ENCODE measurements at places on chromosomes 11 and 22.
A peak's percentile ranks its signal among the peaks of the same experiment; 100 is the strongest.

GRCh38 chr11:66878474-66878873, 21.6 kb downstream of the LRFN4 start:
- DNase-seq = no peak

DNA sequence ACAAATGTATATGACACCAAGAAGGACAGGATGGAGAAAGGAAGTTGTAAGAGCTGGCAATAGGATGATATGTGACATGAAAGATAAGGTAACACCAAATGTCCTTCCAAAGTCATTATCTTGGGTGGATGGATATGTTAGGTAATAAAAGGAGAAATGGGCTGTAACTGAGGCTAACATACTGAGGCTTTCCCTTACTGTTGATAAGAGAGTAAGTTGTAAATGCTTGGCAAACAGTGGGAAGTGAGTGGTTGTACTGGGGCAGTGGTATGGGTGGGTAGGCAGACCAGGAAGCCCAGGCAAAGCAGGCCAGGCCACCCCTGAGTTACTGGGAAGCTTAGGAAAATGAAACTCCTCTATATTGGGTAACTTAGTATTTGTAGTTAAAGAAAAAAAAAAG, 73.7 kb downstream of the ARHGAP42 start:
- no peak for DNase-seq

GRCh38 chr22:43572710-43573109, 160.9 kb downstream of the MPPED1 start:
- no peak for DNase-seq

DNA sequence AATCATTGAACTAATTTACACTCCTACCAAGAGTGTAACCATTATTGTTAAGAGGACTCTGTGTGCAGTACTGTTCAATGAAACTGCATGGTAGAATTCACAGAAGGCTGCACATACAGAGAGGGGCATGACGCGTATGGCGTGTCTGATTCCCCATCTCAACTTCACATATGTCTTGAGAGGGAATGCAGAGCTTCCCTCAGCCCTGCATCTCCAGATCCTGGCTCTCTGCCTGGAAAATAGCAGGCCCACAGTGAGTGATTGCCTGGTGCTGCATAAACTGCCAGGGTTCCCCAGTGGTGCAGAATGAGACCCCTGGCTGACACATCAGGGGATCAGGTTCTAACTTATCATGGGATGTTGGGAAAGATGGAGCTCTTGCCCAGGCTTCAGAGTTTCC, 260.2 kb upstream of the ISX start:
- DNase-seq = no peak

- DNase-seq = no peak
Observed at GRCh38 chr11:197741-198235, 4.9 kb downstream of the SCGB1C1 start.

DNA sequence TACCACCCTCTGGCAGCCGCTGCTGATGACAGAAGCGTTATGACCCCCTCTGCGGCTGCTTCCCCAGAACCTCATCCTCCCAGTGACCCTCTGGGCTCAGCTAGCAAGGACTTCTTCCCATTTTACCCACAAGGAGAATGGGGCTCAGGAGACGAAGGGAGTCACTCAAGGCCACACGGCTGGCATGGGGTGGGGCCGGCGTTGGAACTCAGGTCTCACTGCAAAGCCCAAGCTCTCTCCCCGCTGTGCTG, 16.8 kb upstream of the SUN2 start:
- no peak for DNase-seq

GRCh38 chr22:36286096-36286957, 33.4 kb downstream of the APOL1 start:
- DNase-seq = peak; percentile 79

DNA sequence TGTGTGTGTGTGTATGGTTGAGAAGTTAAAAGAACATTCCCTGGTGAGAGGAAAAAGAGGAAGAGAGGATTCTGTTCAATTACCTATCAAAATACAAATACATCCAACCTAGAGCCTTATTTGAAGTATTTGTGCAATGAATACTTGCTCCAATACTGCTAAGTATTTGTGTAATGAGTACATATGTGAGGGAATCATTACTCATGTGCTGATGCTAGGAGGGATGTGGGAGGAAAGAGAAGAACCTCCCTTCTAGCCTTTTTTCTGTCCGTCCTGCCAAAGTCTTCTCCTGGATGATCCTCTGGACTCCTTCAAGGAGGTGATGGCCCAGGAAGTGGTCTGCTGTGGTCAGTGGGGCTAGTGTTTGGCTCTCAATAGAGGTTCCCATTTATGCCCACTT, 36.0 kb upstream of the ACCSL start:
- peak; percentile 18 for DNase-seq

- DNase-seq = no peak
Observed at GRCh38 chr22:49503321-49503720, 324.4 kb downstream of the BRD1 start.

GRCh38 chr11:10453261-10453660, 1.8 kb upstream of the AMPD3 start:
- no peak for DNase-seq

- no peak for DNase-seq
Observed at GRCh38 chr11:94964934-94965333, 8.4 kb downstream of the CWC15 start.

DNA sequence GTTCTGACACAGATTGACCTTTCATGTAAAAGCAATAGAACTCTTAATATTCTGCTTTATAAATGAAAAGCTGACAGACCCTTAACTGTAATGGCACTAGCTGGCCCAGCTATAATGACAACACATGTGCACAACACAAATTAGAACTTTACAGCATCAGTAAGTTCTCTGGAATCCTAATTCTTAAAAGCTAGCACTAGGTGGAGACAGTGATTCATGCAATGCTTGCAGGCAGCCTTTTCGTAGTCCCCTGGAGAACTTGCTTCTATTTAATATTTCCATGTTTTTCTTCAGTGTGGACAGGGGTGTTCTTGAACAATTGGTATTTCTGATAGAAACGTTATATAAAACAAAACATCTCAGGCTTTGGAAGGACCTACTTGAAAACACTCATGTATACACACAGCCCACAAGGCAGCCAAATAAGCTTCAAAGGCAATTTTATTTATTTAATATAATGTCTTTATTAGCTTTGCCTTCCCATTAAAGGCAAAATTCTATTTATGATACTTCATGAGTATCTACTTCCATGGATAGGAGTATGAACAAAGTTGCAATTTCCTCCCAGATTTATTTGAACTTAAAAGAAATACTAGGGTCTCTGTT, 374.3 kb upstream of the MPPED2 start:
- DNase-seq = peak; percentile 32

GRCh38 chr11:105790840-105791239, 181.0 kb downstream of the GRIA4 start:
- no peak for DNase-seq

DNA sequence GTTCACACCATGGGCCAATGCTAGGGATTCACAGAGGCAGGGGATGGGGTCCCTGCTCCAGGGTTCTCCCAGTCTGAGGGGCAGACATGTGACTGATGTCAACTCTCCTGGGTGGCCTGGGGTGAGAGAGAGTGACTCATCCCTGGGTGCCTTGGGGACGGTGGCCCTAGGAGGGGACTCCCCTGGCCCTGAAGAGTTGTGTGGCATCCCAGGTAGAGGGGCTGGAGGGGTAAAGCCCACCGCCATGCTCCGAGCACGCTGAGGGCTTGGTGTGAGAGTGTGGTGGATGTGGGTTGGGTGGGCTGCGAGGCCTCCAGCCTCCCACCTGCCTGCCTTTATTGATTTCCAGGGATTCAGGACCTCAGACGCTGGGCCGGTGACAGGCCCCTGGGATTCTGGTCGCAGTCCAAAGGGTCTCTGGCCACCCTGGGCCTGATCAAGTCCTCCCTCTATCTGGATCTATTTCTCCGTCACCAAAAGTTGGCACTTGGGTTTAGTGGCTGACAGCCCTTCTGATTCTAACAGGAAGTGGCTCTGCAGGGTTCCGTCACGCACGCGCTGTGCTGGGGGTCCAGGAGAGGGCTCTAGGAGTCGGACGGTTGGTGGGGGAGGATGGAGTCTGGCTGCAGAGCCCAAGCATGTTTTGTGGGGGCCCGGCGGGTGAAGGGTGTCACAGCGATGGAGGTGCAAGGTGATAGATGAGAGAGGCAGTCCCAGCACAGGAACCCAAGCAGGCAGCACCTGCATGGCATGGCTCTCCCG, 27.3 kb upstream of the WNT7B start:
- no peak for DNase-seq

DNA sequence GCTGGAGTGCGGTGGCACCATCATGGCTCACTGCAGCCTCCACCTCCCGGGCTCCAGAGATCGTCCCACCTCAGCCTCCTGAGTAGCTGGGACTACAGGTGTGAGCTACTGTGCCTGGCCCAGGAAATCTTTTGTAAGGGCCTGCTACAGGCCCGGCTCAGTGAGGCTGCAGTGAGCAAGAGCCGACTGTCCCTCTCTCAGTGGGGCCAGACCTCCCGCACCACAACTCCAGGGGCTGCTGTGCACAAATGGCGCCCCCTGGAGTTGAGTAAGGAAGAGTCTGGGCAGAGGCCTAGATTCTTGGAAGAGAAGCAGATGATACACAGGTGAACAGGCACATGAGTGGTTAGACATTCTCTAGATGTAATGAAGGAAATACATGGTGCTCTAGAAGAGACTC, 7.0 kb downstream of the SERHL2 start:
- no peak for DNase-seq

DNA sequence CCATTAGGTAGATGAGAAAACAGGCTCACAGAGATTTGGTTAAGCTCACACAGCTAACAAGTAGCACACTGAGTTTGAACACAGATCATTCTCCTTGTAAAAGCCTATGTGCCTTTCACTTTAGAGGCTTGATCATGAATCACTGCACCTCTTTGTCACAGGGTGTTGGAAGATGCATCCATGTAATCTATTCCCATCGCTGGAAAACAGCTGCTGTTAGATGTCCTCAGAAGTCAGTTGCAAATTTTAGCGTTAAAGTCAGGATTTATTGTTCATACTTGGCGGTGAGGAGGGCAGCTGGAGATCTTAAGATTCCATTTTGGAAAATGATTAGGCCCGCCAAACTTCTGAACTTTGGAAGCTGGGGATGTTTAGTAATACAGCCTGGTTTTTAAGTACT, 2.6 kb downstream of the CNTF start:
- DNase-seq = no peak

- DNase-seq = no peak
Observed at GRCh38 chr22:49240472-49240871, 587.2 kb downstream of the BRD1 start.

- DNase-seq = no peak
Observed at GRCh38 chr22:35045451-35045850, 20.5 kb upstream of the ISX start.

GRCh38 chr22:38335077-38335476, 17.8 kb upstream of the CSNK1E start:
- DNase-seq = no peak

DNA sequence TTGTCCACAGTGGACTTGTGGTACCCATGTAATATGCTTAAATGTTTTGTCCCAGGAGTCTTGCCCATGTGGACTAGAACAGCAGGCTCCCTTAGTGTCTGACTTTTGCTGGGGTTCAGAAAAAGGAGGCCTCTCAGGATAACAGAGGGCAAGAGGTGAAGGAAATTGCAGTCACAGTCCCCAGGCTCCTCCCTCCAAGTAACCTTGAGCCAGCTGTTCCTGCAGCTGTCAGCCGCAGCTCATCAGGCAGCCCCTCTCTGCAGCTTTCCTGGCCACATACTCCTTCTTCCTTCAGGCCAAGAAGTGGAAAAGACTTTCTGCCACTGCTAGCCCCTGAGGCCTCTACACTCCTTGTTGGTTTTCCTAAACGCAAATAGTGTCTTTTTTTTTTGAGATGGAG, 6.3 kb upstream of the MYO18B start:
- DNase-seq = no peak

- DNase-seq = no peak
Observed at GRCh38 chr11:115528225-115528624, 24.0 kb upstream of the CADM1 start.

DNA sequence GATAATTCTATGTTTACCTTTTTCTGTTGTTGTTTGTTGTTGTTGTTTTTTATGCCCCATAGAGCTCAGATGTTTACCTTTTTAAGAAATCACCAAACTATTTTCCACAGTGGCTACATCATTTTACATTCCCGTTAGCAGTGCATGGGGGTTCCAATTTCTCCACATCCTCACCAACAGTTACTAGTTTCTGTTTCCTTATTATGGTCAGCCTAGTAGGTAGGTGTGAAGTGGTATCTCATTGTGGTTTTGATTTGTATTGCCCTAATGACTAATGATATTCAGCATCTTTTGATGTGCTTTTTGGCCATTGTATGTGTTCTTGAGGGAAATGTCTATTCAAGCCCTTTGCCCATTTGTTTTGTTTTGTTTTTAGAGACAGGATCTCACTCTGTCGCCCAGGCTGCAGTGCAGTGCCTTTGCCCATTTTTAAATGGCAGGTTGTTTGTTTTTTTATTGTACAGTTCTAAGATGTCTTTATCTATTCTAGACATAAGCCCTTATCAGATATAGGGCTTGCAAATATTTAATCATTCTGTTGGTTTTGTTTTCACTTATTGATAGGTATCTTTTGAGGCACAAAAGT, 27.5 kb downstream of the CHEK2 start:
- DNase-seq = no peak

DNA sequence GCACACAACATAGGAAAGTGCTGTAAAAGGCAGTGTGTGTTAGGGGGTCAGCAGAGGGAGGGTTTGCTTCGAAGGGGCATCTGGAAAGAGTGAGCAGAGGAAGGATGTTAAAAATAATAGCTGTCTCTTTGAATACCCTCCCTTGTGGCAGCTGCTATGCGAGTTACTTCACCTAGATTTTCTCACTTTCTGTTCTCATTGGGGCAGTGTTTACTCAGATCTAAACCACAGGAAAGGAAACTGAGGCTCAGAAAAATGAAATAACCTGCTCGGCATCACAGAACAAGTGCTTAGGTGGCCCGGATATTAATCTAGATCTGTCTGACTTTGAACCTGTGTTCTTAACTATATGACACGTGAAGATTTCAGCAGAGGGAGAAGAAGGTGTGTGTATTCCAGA, 125.3 kb downstream of the C11orf91 start:
- no peak for DNase-seq

- DNase-seq = no peak
Observed at GRCh38 chr22:36386900-36387708, 663 bp downstream of the MYH9 start.

GRCh38 chr11:20874358-20874757, 205.0 kb downstream of the NELL1 start:
- DNase-seq = no peak

DNA sequence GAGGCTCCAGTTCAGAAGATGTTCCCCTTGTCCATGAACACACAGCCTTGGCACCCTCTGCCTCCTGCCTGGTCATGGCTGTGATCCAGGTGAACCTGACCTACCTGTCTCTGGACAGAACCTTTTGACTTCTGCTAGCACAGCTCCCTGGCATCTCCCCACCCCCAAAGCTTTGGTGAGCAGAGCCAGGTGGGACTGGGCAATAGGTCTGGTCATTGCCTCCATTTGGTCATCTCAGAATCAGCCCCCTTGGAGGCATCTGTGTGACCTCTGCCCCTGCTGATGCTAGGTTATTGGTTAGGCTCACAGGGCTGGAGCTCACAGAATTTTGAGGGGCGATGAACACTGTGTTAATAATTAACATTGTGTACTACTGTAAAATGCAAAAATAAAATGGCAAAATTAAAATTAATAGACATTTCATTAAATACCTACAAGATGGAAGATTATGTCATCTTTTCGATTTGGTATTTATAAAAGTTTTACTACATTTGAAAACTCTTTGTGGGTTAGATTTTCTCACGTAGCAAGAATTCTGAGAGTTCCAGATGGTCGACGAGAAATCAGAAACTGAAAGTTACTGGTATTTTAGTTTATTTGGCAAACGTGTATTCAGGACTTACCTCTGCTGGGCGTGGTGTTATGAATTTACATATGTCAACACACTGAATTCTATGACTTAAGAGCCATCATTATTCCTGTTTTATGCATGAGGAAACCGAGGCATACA, 8.3 kb upstream of the KIAA0930 start:
- no peak for DNase-seq
